ENCODE measurements at places on chromosomes 7 and 10.

DNA sequence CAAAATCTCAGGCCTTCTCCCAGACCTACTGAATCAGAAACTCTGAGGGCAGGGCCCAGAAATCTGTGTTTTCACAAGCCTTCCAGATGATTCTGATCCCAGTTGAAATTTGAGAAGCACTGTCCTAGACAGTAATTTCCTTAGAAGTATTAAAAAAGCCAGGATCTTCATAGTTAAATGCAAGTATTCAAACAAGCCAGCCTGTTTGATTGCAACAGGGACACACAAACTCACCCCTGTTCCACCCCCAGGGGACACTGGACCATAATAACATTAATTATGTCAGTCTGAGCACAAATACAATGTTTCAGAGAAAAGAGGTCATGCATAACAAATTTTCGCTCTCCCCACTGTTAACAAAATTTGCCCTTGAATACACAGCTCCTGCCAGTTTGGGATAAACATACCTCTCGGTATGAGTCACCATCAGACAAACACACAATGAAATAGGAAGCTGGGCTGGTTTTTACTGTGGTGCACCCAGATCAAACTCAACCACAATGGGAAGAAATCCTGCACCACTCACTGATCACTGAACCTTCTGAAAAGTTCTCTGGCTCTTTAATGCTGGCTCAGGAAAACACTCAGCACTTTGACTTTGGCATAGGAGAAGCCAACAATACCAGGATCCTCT, 34.3 kb downstream of the ABLIM1 start:
- DNase-seq: no peak

GRCh38 chr10:74012480-74012879, 14.6 kb downstream of the VCL start:
- no peak for DNase-seq

- DNase-seq: peak; percentile 56
These were observed 941 bp upstream of the LUC7L2 start for GRCh38 chr7:139358541-139359365.

GRCh38 chr7:97513326-97513725, 218.6 kb upstream of the TAC1 start:
- no peak for DNase-seq

DNA sequence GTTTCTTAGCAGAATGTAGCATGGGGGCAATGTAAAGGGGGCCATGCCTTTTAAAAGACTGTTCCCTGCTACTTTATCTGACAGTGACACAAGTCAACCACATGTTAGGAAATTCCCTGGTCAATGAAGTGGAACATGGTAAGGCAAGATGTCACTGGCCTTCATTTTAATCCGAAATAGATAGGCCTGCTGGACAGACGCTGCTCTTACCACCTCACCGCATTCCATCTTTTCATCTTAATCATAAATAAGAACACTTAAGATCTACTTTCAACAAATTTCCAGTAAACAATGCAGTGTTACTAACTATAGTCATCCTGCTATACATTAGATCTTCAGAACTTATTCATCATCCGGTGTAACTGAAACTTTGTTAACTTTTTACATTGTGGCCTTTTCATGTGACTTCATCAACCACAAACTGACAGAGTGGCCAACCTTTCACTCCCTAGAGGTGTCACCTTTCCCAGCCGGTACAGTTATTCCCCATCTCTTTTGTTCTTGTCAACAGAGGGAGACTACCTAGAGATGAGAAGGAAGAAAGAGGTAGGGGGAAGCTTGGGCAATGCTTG, 15.6 kb downstream of the ASB4 start:
- DNase-seq: no peak

GRCh38 chr10:52645187-52645758, 127.3 kb downstream of the MBL2 start:
- no peak for DNase-seq

GRCh38 chr7:107967420-107967819, 35.5 kb downstream of the LAMB1 start:
- DNase-seq: no peak

DNA sequence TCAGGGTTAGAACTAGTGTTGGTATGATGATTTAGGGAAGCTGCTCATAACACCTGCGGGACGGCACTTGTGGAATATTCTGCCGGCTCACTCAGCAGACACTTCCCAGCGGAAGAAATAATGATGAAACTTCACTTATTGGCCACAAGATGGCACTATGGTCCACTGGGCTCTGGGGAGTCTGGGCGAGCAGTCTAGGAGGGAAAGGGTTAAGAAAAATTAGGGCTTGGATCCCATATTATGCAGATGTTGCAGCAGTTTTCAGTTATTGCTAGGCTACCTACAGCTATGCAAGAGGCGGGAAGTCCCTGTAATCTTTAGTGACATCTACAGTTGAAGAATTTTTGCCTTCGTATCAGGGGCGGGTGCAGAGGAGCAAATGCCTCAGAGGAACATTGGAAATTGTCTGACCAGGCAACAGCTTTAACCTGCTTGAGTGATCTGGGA, 238.7 kb upstream of the PRSS58 start:
- DNase-seq: no peak

- peak; percentile 88 for DNase-seq
These were observed at the start of the genes ATP5MK and PDCD11 for GRCh38 chr10:103396067-103396788. ATP5MK (minus strand) TSS chr10:103396475; CDS start chr10:103392457, 4,018 bp downstream. PDCD11 (plus strand) TSS chr10:103396626; CDS start chr10:103398427, 1,801 bp downstream.

- no peak for DNase-seq
These were observed 123.7 kb downstream of the IMMP2L start for GRCh38 chr7:111438369-111439289.

DNA sequence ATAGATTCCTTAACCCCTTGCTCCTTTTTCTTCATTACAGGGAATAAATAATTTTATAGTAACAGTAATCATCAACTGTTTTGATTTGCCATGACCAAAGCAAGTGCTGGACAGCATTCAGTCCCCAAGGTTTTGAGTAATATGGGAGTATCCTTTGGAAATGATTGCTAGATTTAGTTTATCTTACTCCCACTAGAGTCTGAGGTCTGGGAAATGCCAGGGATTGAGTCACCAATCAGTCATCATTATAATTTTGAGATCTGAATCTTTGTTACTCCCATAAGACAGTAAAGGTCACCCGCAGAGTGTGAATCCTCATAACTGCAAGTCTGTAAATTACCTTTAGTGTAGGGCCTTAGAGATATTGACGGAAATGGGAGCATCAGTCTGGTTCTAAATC, 133.7 kb upstream of the SEMA3E start:
- no peak for DNase-seq

DNA sequence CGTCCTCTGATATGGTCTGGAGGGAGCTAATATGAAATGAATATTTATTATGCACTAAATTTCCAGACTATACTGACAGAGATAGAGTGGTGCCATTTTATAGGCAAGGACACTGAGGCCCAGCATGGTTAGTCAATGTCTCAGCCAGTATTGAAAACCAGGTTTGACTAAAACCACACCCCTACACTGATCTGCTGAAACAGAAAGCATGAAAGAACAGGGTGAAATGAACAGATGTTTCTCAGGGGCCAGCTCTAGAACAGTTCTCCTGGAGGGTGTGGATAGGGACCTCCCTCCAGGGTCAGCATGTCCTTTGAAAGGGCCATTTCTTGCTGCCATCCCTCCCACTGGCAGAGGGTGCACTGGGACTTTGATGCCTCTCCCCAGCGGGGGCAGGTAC, 700.5 kb downstream of the GRID1 start:
- no peak for DNase-seq

DNA sequence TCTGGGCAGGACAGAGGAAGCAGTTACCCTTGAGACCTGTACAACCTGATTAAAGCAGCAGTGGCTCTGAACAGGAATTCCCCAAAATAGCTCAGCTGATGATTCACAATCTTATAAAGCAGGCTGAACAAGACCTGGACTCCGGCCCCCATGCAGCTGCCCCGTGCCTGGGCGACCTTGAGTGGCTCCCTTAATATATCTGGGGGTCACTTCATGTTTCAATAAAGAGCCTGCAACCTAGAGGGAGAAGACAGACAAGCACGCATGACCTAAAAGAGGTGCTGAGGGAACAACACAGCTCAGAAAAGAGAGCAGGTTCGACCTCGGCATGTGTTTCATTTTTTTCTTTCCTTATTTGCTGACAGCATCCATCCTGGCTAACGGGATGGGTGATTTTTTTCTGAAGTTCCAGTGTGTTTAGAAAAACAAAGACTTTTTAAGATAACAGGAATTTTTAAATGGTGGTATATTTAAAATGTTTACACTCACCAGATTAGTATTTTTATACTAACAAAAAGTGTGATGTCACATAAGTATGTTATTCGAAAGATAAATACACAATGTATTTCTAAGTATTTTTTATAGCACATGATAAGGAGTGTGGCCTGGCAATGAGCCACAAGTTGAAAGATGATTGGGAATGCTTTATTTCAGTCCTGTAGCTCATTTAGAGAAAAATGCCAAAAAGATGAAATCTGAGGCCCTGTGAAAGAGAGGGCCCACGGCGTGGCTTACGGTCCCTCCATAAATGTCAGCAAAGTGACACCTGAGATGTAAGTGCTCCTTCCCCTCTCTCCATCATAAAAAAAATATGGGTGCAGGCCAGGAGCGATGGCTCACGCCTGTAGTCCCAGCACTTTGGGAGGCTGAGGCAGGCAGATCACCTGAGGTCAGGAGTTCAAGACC, 161.3 kb downstream of the SLIT1 start:
- no peak for DNase-seq

GRCh38 chr10:75272094-75272493, 36.3 kb upstream of the COMTD1 start:
- no peak for DNase-seq

GRCh38 chr10:5679037-5679435, 5.6 kb upstream of the TASOR2 start:
- no peak for DNase-seq

DNA sequence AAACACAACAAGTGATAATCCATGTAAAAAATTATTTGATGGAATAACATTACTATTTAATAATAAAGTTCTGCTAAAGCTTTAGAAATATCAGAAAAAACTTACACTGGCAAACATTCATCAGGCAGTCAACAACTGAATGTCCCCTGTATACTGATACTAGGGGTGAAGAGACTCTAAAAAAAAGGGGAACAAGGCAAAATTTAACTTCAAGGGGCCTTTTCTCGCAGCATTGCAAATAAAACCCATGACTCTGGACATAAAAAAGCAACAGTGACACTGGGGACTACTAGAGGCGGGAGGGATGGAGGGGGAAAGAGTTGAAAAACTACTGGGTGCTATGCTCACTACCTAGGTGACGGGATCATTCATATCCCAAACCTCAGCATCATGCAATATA, 5.8 kb upstream of the IFRD1 start:
- DNase-seq: no peak

GRCh38 chr10:116654816-116655215, 34.1 kb downstream of the PNLIPRP2 start:
- DNase-seq: no peak

DNA sequence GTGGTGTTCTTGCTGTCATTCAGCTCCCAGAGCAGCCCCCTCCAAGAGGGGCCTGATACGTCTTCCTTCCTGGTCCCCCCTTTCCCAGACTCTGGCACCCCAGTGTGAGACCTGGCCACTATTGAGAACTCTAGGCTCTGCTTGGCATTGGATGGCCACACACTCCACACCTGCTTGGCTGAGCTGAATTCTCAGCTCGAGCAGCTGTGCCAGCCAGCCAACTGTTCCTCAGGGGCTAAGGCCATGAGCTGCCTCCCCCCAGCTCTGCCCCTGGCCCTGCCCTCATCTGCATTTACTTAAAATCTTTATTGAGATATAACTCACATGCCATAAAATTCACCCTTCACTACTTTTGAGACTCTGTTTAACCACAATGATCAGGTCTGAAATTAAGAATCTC, 6.7 kb downstream of the TLL2 start:
- no peak for DNase-seq

DNA sequence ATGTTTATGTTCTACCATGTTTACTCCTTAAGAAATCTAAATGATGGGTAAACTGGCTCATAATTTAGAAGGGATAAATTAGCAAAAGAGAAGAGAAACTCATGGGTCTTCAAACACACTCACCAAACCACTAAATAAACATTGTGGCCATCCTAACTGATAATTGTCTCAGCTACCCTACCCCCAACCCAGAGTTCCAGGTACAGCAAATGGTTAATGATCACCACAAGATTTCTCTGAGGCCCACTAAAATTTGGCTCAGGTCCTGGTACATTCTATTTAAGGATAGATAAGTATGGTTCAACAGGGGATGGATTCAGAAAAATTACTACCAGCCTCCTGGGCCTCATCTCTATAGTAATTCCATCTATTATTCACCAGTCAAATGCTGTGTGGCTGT, 21.4 kb downstream of the SLC25A13 start:
- DNase-seq: no peak

GRCh38 chr7:1160670-1161021, 650 bp upstream of the ZFAND2A start:
- DNase-seq: no peak

- no peak for DNase-seq
These were observed 184.6 kb downstream of the ST7 start for GRCh38 chr7:117137868-117138267.

GRCh38 chr7:121504482-121504881, 108.4 kb upstream of the FAM3C start:
- no peak for DNase-seq

DNA sequence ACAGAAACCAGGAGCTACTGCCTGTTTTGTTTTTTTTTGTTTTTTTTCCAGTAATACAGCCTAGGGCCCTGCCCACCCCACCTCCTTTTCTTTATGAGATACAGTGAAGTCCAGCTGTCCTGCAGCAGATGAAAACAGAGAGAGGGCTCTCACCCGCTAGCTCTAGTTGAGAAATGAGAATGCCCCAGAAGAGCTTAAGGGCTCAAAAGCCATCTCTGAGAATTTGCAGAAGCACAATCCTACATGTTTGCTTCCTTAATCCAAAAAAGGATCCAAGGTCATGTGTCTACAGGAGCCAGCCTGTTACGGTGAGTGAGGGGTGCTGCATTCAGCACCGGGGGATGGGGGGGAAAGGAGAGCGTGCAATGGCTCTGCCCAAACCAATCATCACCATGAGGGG, 122.7 kb downstream of the KCNMA1 start:
- no peak for DNase-seq

- DNase-seq: no peak
These were observed 714 bp upstream of the KCND2 start for GRCh38 chr7:120272261-120272660.

All from esophagus squamous epithelium (tissue), 5 donors.